ENCODE measurements at places on chromosomes 7 and 10.

DNA sequence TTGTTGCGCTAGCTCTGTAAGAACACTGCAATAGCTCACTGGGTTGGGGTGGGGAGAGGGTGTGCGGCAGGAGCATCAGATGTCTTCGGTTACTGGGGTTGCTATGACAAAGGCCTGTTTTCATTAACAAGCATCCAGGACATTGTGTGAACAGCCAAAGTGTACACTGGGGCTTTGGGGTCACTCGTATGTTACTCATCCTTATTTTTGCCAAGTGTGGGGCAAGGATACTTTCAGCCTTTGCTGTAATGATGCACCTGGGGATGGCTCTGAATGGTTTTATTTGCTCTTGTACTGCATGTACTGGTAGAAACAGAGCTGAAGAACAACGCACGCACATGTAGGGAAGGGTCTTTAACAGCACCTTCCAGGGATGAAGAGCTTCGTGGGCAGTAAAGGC lies 73.0 kb upstream of the AFAP1L2 start:
- DNase-seq = no peak

DNA sequence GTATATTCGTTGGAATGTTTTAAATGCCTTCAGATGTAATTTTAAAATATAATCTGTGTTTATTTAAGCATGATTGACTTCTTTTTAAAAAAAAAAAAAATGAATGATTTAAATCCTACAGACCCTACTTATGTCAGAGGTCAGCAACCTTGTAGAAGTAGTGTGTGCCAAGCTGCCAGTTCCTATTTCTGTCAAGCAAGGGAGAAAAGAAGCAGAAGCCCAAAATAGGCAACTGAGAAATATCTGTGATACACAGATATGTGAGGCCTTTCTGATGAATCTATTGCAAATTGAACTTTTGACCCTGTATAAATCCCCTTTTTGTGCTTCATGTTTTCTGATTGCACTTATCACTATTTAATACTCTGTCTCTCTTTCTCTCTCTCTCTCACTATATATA lies 199.5 kb downstream of the LRRN3 start:
- DNase-seq = no peak

GRCh38 chr7:24899905-24900304 lies 80.1 kb downstream of the OSBPL3 start:
- no peak for DNase-seq

- DNase-seq = no peak
Observed at GRCh38 chr7:1026721-1027161, 17.6 kb upstream of the GPR146 start.

DNA sequence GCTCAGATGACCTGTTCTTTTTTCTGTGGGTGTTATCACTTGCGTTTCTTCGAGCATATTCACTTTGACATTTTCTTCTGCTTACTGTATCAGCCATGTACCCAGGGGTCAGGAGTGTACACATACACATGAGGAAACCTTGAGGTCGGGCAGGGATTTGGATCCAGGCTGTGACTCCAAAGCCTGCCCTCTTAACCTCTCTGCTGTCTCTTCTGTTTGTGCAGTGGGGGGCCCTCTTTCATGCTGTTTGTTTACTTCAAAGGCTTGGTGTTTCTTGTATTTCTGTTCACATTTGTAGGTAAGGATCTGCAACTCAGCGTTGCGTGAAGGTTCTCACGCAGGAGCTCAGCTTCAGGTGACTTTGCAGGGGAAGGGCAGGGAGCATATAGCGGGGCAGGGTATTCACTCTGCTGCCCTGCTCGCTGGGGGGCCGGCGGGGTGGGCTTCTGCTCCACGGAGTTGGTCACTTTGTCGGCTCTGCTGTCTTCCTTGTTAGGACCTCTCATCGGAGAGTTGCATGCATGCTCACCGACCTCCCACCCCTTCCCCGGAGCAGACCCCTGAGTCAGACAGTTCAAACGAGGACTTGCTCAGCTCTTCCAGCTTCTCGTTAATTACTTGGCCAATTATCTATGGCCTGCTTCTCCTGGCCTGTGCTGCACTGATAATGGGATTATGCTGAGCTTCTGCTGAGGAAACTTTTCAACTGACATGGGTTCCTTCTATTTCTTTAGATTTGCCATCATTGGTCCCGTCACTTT lies 77.5 kb downstream of the SDK1 start:
- no peak for DNase-seq

DNA sequence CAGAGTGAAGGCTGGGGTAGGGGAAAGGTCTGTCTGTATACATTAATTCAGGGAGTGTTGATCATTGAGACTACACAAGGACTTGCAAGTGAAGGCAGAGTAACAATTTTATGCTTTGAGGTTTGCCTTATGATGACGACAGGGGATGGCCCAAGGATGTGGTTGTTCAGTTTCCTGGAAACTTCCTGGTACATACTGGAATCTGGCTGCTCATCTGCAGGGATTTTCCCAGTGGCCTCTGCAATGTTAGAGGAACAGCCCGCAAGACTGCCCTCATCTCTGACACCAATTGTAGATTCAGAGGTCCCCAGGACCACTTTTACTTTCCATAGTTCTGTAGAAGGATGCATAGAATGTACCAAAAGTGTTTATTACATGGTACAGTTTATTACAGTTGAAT lies 189.6 kb downstream of the TMEM178B start:
- DNase-seq = no peak

- DNase-seq = no peak
Observed at GRCh38 chr10:127738512-127739424, 1.8 kb downstream of the FOXI2 start.

DNA sequence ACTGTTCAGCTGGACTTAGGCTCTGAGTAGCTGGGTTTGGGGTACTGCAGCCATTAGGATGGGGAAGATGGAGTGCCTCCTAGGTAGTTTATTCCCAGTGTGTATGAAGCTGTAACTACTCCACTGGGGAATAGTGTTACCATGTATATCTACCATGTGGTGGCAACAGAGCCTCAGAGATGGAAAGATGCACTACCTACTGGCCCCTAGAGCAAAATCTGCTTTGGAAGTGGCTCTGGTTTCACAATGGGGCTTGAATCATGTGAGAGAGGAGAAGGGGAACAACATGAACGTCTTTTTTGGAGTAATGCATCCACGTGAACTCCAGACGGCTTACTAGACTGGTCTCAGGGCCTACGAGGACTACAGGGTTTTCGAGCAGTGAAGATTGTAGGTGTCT lies 167.3 kb downstream of the CALCR start:
- peak; percentile 32 for DNase-seq

GRCh38 chr10:13758312-13758711 lies 171.5 kb downstream of the PRPF18 start:
- DNase-seq = peak; percentile 29

DNA sequence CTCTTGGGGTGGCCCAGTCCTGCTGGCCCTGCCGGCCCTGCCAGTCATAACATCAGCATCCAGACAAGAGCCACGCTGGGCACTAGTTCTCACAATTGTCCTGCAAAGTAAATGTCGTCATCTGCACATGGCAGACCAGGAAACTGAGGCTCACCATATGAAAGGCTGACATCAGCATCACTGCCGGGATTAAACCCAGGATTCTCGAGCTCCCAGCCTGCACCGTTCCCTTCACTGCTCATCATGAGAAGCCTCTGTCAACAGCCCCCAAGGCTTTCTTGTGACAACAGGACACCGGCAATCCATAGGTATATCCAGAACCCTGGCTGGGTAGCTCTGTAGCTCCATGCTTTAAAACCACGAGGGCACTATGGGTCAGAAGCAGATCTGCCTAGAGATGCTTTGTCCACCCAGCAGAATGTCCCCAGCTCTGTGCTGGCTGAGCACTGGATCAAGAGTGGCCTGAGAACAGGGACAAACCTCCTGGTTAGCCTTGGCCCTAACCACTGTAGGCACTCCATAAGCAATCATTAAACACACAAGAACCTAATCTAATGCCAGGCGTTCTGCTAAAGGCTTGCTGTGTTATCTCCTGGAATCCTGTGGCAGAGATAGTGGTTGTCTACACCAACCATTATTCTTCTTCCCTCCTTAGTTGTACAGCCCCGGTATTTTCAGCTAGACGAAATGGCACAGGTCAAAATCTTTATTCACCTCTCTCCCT lies 41.2 kb upstream of the C10orf71 start:
- DNase-seq = no peak

DNA sequence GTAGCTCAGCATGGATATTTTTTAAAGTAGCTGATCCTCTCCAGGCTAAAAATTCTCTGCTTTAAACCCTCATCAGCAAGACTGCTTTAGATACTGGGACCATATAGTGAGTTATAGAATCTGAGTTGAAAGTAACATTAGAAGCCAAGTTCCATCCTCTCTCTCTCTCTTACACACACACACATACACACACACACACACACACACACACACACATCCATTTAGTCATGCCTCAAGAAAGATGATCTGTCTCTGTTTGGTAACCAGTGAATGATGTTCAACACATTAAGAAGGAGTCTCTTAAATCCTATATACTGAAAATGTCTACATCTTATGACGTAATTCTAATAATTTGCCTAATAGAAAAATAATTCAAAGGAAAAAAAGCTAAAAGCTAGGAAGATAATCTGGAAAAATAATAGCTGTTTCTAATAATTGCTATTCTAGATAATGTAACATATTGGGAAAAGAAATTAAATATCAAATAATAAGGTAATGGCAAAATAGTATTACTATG lies 16.9 kb upstream of the ATP6V0A4 start:
- DNase-seq = no peak

Measured in mesendoderm (in vitro differentiated cells).